ENCODE measurements at places on chromosomes 6 and 20. TPM values are rescaled to one million over a fixed set of nuclear protein-coding genes. Genes with fewer than 3 reads are reported as not detected.

GRCh38 chr6:36596356-36596755, 2.2 kb downstream of the SRSF3 start:
- no peak for DNase-seq

DNA sequence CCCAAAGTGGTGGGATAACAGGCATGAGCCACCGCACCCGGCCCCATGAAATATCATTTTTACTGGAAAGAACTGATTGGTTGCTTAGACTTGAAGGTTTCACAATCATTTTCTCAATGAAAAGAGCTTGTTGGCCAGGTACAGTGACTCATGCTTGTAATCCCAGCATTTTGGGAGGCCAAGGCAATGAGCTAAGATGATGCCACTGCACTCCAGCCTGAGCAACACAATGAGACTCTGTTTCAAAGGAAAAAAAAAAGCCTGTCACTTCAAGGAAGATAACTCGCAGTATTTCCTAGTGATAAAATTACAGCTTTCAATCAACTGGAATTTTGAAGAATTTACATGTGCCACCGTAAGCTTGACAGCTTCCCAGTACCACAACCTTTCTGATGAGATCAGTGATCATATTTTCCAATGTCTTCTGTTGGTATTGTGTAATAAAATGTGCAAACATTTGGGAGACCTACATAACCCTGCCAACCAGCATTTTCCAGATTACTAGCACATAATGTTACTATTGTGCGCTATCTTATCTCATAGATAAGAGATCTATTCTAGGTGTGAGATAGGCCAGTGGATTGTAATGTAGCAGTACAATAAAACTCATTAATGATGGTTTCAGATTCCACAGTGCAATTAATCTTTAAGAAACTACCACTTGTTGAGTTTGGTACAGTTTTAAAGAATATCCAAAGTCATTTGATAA, 7.2 kb downstream of the PNLDC1 start:
- no peak for DNase-seq

DNA sequence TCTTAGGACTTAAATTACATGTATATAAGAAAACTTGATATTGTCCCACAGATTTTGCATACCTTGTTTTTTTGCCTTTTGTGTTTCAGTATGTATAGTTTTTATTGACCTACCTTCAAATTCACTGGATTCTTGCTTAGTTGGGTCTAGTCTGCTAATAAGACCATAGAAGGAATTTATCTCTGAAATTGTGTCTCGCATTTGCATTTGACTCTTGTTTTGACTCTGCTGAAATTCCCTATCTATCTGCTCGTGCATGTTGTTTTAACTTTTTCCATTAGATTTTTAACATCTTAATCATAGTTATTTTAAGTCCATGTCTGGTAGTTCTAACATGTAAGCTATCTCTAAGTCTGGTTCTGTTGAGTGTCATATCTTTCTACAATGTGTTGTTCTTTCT, 163.9 kb downstream of the SCP2D1 start:
- no peak for DNase-seq

- no peak for DNase-seq
Observed at GRCh38 chr6:124433387-124434160, 528.7 kb upstream of the RNF217 start.

GRCh38 chr6:167849846-167850459, 23.2 kb downstream of the AFDN start:
- DNase-seq = no peak

Gene RIPPLY2
- total RNA-seq = 0.90 TPM

Gene RAET1G
- not detected for total RNA-seq

Gene RUNX2
- total RNA-seq = 0.26 TPM

Gene EPHA7
- total RNA-seq = 9.4 TPM

Gene IER3
- total RNA-seq = 43.5 TPM
